Stimulated activated CD4-positive, alpha-beta T cell treated with anti-CD3 and anti-CD28 coated beads, TNF-alpha, amount 100 ng/mL, for 48 hours (primary cell): ENCODE measurements at places on chromosomes 3 and 15.

- DNase-seq: no peak
Observed at GRCh38 chr3:3227640-3228039, 48.1 kb upstream of the CRBN start.

- DNase-seq: no peak
Observed at GRCh38 chr3:12670365-12671119, 6.6 kb upstream of the RAF1 start.

DNA sequence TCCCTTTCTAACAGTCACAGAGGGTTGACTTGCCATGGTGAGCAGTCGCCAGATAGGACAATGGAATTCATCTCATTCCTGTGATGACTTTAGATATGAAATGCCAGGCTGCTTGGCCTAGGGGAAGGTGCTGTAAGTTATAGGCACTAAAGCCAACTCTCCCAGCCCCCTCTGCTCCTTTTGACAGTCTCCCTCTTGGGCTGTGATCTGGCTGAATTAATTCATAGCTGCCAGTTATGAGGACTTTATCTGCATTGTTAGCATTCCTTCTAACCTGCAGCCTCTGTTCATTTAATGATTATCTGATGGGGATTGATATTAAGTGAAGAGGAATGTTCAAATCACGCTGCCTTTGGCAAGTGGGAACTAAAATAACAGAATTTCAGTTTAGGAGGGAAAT lies 427.1 kb upstream of the RASGRP1 start:
- no peak for DNase-seq

GRCh38 chr3:185959609-185960521 lies 22.1 kb upstream of the TRA2B start:
- no peak for DNase-seq

DNA sequence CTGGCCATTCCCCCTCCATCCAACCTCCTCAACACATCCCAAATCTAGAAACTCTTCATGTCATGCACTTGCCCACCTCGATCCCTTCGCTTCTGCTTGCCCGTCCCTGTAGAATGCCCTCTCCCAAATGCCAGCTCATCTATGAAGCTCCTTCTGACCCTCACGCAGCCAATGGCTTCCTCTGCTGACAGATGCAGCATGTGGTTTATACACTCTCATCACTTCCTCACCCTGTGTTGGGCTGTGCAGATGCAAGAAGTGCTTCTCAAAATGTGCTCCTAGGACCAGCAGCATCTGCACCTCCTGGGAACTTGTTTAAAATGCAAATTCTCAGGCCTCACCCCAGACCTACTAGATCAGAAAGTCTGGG lies 51.7 kb downstream of the SEMA5B start:
- no peak for DNase-seq

GRCh38 chr3:115401851-115402501 lies 221.3 kb upstream of the GAP43 start:
- DNase-seq: no peak

GRCh38 chr15:51641490-51642130 lies 19.0 kb upstream of the DMXL2 start:
- no peak for DNase-seq

GRCh38 chr15:65332391-65333147 lies 28.1 kb downstream of the RNU5B-1 start:
- no peak for DNase-seq

DNA sequence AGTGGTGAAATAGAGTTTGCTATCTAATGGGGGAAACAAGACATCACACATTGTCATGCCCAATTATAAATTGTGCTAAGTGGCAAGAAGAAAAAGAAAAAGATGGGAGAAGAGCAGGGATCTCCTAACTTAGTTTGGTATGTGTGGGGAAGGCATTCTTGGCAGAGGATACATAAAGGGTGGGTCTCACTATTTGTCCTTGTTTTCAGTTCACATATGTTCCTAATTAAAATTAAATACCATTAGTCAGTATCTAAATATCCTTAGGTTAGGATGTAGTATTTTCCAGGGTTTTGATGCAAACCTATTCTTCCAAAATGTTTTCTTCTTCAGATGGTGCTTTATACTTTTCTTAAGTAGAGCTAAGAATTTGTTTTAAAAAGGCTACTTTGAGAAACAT lies 173.7 kb downstream of the B3GALNT1 start:
- DNase-seq: no peak

DNA sequence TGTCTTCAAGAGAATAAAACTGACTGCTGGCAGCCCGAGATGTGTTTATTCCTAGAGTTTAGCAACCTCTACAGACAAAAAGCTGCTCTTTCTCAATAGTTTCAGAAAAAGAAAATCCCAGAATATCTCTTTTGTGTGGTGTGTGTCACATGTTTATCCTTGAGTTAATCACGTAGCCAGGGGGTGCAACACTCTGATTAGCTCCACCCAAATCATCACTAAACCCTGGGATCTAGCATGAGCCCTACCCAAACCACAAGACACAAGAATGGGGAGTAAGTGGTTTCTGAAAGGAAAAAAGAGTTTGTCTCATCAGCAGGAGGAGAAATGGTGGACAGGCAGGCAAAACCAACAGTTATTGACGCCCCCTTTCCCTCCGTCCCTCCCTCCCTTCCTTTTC lies 78.5 kb upstream of the AGBL1 start:
- no peak for DNase-seq

DNA sequence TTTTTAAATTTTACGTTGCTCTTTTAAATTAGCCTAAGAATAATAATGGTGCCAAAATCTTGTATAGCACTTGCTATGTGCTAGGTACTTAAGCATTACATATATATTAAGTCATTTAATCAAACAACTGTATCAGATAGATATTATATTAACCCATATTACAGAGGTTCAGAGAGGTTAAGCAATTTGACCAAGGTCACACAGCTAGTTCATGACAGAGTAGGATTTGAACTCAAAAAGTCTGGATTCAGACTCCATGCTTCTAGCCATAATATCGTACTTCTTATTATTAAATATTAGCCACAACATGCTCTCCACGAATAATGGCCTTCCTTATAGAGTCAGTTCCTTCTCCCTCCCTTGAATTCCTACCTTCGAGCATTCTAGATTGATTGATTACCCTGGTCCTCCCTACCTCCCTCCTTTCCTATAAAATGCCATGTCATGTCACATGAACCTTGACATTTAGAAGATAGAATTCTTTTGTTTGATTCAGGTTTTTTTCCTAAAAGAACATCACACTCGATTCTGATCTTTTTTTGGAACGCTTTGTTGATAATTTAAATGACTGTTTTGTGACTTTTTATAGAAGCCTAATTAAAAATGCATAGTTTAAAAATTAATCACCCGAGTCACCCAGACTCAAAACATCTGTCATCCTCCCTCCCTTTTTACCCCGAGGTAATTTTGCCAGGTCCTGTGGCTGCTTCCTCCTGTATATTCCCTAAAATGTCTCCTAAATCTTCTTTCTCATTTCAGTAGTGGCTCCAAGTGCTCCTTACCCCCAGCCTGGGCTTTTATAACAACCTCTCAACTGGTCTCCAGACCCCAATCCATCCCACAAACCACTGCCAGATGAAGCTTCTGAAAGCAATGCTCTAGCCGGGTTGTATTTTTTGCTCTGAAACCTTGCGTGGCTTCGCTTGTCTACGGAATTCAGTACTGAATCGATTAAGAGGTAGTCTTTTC lies 8.5 kb upstream of the PSMD6 start:
- no peak for DNase-seq

DNA sequence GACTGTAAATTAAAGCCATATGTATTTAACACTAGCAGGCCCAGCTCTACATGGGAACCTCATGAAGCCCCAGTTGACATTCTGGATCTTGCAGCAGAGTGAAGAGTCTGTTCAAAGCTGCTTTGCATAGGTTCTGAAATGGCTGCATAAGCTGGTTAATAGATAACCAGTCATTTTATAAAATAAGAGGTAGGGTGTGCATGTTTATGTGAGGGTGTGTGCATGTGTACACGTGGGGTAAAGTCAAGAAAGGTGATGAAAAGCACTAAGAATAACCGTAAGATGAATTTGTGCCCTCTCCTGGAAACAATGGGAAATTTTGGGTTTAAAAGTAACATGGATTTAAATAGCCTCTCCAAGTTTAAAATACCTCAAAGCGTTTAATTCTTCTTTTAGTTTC lies 33.0 kb downstream of the PAQR9 start:
- no peak for DNase-seq

- peak; percentile 20 for DNase-seq
Observed at GRCh38 chr3:149352556-149352955, 19.1 kb upstream of the TM4SF18 start.

- no peak for DNase-seq
Observed at GRCh38 chr3:124691599-124691998, 38.7 kb upstream of the UMPS start.

DNA sequence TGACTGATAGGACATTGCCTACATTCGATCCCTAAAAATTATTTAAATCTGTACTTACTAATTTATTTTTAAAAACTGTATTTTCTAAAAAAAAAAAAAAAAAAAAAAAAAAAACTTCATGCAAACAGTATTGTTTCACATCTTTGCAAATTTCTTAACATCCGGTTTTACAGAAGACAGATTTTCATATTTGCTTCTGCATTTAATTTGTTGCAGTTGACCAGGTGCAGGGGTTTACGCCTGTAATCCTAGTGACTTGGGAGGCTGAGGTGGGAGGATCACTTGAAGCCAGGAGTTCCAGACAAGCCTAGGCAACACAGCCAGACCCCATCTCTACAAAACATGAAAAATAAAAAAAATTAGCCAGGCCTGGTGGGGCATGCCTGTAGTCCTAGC lies 6.4 kb upstream of the NFKBIZ start:
- no peak for DNase-seq

- DNase-seq: no peak
Observed at GRCh38 chr15:51888593-51889195, 59.2 kb downstream of the TMOD3 start.

- no peak for DNase-seq
Observed at GRCh38 chr3:100097919-100098783, 16.1 kb downstream of the FILIP1L start.

GRCh38 chr15:90239371-90239770 lies 5.4 kb downstream of the GDPGP1 start:
- DNase-seq: no peak

DNA sequence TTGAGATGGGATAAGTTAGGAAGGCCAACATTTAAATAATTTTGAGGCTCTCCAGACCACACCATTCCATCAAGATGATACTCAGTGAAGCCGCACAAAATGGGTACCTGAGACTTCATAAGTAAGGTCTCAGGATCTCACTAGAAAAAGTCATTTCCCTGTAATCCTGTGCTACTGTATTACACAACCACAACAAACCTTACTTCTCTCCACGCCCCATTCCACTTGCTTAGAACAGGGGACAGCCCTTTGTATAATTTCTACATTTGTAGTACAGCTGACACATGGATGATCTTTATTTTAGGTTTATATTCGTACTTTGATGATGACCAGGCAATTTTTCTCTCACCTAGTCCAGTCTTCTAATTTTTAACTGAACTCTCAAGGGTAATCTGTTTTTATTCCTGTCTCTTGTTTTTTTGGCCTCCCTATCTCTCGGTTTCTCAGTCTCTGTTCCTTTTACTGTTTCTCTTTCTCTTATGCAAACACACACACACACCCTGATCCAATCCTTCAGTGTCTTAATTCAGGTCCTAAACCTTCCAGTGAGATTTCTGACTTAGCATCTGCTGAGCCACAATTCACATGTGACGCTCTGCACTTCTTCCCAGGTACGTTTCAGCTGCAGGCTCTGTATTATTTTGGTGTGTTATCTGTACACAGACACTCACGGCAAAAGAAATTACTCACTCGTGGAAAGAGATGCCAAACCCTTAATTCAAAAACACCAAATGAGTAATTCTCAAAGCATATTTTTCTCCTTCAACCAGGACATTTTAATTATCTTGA lies 223.2 kb upstream of the THBS1 start:
- DNase-seq: no peak

- no peak for DNase-seq
Observed at GRCh38 chr3:194890091-194890490, 204.4 kb downstream of the FAM43A start.

- no peak for DNase-seq
Observed at GRCh38 chr3:110352841-110353604, 718.6 kb upstream of the NECTIN3 start.

DNA sequence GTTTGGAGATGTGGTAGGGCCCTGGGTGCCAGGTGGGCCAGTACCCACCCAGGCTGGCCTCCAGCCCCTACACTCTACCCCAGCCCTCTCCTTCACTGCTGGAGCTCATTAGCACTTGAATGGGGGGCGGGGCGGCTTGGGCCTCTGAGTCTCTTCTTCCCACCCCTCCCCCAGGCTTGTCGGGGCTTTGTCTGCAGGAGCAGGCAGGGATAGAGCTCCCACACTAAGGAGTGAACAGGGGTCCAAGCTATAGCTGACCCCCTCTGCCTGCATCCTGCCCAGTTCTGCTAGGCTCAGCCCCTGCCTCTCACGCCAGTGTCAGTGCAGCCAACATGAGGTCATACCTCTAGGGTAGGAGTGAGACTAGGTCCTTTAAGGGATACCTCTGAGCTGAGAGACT lies 5.2 kb downstream of the GNAI2 start:
- no peak for DNase-seq

GRCh38 chr15:72369964-72370363 lies 5.8 kb downstream of the HEXA start:
- DNase-seq: no peak

DNA sequence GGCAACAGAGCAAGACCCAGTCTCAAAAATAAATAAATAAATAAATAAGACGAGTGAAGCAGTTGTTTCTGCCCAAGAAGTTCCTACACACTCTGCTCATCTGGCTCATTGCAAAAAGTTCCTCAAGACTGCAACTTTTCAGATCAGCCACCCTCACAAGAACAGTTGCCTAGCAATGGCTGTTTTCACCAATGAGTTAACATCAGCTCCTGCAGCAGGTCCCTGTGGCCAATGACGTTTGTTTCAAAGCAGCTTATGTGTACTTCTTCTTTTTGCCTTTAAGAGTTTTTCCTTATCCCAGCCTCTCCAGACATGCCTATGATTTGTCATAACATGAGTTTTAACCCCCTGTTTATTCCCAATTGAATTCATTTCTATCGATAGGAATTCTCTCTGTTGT lies 118.4 kb upstream of the SPRED1 start:
- DNase-seq: no peak

DNA sequence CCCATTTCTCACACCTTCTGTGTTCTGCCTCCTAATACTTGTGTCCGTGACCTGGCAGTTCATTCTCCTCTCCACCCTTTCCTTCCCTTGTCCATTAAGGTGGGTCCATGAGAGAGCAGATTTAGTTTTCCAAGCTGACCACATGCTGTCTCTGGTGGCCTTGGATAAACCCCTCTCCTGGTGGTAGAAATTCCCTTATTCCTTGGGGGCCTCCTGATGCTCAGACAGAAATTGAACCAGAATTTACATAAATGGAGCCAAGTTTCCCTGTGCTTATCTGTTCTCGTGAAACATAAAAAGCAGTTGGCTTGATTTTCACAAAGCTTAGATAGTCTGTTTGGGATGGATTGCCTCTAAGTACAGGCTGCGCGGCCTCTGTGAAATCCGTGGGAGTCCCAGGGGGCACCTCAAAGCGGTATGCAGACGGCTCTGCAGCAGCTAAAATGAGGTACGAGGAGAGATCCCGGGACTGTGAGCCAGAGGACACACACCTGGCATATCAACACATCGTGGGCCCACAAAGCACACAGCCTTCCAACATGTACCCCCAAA lies 101.0 kb upstream of the NMNAT3 start:
- no peak for DNase-seq

- no peak for DNase-seq
Observed at GRCh38 chr15:70720228-70721016, 42.9 kb downstream of the UACA start.
